Stimulated activated CD8-positive, alpha-beta memory T cell treated with anti-CD3 and anti-CD28 coated beads, Interleukin-7, amount 100 ng/mL, for 4 hours (primary cell): ENCODE measurements at places on chromosomes 3 and 15.

DNA sequence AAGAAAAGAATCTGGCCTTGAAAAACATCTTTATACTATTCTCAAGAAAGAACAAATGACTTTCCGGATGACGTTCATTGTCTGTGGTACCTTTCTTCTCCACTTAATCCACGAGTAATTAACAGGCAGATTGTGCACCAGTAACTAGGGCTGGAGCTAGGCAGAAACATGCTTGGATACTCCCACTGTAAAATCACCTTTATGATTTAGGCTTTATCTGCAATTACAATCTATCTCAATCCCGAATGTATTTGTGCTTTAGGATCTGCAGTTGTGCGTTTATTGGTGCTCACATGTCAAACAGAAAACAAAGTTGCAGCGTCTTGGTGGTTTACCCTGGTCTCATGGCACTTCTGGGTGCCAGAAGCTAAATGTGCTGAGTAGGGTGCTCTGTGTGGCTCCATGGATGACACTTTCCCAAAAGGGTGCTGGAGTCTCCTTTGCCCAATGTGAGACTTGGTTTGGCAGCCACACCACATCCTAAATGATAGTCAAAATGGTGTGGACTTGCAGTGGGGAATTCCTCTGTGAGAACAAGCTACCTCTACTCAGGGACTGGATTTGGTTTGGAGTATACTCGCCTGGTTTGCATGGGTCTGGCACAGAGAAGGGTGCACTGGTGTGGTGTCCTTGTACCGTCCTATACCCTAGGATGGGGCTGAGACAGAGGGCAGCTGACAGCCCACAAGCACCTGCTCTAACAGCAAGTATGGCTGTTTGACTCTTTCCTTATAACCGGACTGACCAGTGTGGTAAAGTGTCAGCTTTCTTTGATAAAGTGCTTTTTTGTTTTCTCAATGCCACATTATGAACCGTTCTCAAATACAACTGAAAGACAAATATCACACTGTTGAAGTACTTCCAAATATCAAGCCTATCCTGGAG lies 7.7 kb downstream of the SERP1 start:
- no peak for DNase-seq

GRCh38 chr15:39468828-39469227 lies 112.1 kb upstream of the THBS1 start:
- no peak for DNase-seq

GRCh38 chr3:113532698-113533533 lies 561 bp downstream of the SIDT1 start:
- peak; percentile 36 for DNase-seq

DNA sequence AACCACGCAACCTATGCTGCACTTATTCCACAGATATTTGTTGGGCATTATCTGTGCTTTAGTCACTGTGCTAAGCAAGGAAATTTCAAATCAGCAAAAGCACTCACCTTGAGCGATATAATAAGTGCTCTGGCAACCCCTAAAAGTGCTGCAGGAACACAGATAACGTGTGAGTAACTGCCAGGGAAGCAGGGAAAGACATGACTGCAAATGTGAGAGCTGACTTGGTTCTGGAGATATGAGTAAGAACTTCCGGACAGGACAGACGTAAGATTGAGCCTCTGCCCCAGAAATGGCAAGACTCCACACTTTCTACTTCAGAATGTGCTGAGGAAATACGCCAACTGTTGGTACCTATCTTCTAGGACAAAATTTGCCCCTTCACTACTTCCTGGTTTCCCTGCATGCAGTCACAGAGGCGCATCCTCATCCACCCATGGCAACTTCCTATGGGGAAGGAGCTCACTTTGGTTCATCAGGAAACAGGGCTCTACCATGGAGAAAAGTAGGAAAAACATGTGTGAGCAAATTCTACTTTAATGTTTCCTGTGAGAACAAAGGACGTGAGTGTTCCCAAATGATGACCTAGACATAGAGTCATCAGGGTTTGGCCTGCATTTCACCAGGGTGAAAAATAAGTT lies 41.7 kb downstream of the AQP9 start:
- no peak for DNase-seq

GRCh38 chr3:124985349-124985748 lies 50.8 kb upstream of the MUC13 start:
- no peak for DNase-seq

DNA sequence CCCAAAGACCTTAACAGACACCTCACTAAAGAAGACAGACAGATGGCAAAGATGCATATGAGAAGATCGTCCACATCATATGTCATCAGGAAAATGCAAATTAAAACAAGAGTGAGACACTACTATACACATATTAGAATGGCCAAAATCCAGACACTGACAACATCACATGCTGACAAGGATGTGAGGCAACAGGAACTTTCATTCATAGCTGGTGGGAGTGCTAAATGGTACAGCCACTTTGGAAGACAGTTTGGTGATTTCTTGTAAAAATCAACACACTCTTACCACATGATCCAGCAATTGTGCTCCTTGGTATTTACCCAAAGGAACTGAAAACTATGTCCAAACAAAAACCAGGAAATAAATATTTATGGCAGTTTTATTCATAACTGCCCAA lies 17.6 kb downstream of the CHDH start:
- no peak for DNase-seq

DNA sequence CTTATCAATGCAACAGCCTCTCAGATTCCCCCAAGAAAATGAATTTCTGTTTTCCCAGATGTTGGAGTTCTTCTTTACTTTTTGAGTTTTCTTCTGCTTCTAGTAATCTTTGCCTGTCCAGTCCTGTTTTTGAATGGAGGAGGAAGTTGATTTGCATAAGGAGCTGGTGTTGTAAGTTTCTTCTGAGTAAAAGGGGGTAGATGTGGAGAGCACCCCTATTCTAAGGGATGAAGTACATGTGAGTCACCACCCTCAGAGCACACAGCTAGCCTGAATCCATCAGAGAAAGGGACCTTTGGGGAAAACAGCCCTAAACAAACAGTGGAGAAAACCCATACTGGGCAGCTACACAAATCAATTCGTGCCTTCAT lies 34.5 kb downstream of the ACAA1 start:
- no peak for DNase-seq
